HFF-Myc (cell line): ENCODE measurements at places on chromosomes 13 and 19.

GRCh38 chr19:45180936-45181335 lies 2.4 kb downstream of the BLOC1S3 start:
- DNase-seq, result no peak

GRCh38 chr19:45087531-45087930 lies 5.4 kb upstream of the PPP1R37 start:
- DNase-seq, result no peak

DNA sequence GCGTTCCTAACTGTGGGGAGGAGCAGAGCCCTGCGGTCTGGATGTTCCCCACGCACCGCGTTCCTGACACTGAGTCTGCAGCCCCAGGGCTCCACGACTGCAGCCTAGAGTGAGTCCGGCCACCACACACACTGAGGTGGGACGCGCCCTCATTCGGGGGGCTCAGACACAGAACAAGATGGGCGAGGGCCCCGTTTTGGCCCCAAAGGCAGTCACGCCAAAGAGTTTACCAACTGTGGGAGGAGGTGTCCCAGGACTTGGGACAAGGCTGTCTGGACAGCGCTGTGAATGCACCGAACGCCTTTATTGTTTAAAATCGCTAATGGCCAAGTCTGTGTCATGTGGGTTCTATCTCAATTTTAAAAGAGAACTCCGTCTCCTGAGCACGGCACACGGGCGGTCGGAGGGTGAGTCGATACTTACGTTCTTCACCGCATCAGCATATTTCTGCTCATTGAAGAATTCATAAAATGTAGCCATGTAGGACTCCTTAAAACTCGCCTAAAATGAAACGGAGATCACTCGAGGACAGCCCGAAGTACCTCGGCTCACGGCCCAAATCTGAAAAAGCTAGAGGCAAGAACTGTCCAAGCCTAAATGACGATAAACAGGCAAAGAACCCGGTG lies 35.2 kb upstream of the C13orf46 start:
- no peak for DNase-seq

- DNase-seq, result no peak
These were observed 7.4 kb upstream of the ZSCAN5A start for GRCh38 chr19:56321989-56322440.

- no peak for DNase-seq
These were observed 1.1 kb downstream of the ZNF444 start for GRCh38 chr19:56142087-56142787.

DNA sequence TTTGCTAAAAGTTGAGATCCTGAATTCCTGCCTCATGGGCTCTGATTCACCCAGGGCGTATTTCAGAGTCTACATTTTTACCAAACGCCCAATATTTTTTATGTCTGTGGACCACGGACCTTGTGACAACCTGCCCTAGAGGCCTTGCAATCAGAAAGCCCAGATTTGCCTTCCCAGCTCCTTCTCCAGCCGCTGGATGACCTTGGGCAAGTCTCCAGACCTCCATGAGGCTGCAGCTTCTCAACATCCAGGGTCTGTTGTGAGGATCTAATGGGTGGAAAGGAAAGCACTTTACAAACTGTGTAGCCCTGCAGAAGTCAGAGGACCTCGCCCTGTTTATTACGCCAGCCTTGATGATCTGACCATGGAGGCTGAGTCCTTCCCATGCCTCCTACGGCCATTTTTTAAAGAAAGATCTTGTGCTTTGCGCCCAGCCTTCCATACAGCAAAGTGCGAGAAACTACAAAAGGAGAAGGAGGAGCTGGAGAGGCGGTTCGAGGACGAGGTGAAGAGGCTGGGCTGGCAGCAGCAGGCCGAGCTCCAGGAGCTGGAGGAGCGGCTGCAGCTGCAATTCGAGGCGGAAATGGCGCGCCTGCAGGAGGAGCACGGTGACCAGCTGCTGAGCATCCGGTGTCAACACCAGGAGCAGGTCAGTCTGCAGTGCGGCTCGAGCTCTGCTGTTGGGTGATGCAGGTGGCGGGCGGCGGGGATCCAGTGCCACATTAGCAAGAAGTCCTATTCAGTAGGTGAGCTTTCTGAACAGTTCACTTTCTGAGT lies 115.6 kb downstream of the SLC7A1 start:
- DNase-seq, result no peak

GRCh38 chr13:27607125-27607524 lies 13.2 kb downstream of the LNX2 start:
- DNase-seq, result peak; percentile 40
